ENCODE measurements at places on chromosomes 13 and 19. TPM values are rescaled to one million over a fixed set of nuclear protein-coding genes. Genes with fewer than 3 reads are reported as not detected.

DNA sequence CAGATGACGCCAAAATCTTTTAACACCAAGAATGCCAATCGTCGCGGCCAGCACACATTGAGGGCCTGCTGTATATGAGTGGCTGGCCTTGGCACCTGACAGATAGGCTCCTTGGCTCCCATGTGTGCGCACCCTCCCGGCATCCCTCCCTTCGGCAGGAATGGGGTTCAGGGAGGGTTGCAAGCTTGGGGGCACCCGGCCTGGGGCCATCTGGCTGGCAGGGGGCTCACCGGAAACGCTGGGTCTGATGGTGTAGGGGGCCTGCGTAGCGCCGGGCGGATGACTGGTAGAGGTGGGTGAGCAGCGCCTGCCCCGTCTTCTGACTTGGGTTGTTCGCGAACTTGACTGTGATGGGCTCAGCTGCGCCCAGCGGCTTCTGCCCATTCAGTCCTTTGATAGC is 22.4 kb downstream of the PRKCSH start:
- DNase-seq = no peak

The STARD13 gene
- not detected for total RNA-seq

DNA sequence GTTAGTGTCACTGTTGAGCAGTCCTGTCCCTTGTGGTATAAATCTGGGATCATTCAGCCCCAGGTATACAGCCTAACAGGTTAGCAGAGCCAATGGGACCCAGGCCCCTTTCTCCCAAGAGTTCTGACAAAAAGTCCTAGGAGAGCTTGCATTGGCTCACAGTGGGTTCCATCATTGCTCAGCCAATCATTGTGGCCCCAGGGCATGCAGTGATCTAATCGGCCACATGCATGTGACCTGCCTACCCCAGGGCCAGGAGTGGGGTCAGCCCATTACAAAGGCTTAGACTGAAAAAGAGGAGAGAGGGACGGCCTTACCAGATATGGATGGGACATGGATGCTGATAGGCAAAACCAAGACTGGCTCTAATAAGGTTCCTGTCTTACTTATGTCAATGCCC is 41.1 kb downstream of the SPTBN4 start:
- DNase-seq = no peak

- peak; percentile 78 for DNase-seq
Observed at GRCh38 chr19:55620410-55621204, 3.8 kb downstream of the ZNF784 start.

DNA sequence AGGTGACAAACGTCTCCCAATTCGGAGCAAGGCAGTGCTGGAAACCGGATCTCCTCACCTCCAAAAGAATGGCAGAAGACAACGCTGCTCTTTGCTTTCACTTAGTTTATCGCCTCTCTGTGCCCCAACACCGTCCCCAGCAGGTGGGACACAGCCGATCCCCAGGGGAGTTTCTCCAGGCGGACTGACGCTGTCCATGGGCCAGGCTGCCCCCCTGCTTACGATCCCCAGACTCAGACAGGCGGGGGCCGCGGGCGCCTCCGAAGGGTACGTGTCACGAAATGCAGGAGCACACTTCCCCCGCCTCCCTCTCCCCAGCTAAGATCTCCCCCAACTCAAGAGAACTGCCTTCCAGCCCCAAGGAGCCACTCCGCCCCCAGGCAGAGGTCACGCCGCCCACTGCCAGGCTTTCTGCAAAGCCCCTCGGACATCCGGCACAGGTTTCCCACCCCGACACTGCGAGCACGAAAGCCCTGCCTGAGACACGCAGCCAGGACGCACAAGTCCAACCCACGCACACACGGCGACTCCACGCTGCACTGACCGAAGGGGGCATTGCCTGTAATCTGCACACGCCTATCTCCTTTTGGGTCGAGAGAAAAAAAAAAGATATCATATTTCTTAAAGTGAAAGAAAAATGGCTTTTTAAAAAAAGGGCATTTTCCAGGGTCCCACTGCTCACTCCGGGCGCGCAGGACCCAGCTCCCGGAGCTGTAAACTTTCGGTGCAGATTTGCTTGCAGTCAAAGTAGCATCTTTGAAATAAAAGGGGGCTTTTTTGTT is 2.0 kb downstream of the SPRY2 start:
- peak; percentile 54 for DNase-seq

All from activated CD8-positive, alpha-beta T cell treated with anti-CD3 and anti-CD28 coated beads for 36 hours (primary cell).